ENCODE measurements at places on chromosomes 1 and 21.

DNA sequence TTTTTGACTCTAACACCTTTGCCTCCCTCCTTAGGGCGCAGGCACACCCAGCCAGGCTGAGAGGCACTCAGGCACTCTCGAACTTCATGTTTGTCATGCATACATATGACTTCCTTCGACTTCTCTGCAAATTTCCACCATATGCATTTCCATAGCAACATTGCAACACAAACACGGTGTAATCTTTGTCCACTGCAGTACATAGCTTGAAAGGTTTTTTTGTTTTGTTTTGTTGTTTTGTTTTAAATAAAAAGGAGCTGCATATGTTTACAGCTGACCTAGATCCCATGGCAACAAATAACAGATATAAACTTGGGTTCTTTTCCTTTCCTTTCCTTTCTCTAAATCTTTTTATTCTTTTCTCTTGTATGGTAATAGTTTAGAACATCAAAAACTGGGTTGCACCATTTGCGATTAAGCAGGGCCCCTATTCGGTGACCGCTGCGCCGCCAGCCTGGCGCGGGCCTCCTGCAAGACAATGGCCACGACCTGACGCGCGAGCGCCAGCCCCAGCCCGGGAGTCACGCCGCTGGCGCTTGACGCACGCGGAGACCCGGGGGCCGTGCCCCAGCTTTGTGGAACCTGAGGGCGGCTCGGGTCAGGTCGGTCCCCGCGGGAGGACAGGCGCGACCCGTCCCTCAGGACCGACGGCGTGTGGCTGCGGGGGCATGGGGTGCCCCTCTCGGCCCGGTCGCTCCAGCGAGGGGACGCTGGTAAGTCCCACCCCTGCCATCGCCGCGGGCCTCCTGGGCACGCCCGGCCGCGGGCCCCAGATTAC, 35.2 kb downstream of the CCN1 start:
- DNase-seq: no peak

DNA sequence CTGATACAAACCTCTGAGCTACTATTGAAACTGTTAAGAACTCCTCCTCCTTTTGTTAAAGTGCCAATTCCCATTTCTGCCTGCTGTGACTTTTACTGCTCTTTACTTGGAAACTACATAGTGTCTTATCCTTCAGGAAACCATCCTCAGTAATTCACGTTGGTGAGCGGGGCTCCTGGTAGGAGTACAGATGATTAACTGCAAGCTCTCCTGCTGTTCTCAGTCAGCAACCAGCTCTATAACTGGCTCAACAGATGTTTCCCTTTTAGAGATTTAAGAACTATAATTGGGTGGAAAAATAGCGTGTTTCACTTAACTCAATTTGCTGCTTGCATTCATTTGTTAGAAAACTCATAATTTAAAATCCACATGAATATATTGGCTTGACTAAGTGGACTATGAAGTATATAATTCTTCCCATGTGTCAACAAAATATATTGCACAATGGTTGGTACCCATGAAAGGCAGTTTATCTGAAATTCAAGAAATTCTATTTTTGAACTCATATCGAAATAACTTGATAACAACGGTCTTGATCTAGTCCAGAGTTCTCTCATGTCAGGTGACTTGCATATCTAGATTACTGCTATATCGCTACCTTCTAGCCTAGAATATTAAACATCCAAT, 574.0 kb downstream of the KCNT2 start:
- no peak for DNase-seq

DNA sequence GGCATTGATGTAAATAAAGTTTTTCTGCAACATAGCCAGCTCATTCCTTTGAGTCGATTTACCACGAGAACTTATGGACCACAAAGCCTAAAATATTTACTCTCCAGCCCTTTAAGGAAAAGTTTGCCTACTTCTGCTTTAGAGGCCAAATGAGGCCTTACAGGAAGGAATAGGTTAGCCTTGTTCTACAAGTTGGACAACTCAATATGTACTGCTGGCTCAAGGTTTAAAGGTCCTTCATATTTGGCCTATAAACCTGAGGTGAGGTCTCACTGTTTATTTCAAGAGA, 144.5 kb upstream of the DNAH14 start:
- DNase-seq: no peak

DNA sequence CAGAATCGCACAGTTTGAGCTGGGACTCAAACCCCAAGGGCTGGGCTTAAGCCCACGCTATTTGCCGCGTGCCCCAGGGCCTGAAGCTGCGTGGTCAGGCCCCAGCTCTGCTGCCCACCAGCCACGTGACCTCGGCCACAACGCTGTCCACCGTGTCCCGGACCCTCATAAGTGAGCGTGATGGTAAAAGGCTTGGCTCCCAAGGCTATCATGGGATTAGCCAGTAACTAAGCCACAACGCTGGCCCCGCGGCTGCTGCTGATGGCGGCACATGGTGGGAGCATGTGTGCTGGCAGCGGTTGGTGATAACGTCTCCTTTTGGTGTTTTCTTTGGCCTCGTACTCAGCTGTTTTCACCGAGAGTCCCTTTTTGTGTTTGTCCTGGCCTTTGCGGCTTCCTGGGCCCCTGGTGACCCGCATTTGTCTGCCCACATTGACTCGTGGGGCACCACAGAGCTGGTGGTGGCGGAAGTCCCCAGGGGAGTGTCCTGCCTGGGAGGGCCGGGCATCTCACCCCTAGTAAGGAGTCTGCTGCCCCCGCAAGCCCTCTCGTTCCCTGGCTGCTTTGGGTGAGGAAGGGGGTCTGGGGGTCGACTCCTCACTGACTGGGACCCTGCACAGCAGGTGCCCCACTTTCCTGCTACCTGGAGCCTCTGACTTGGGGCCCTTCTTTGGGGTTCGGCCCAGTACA, 29.3 kb downstream of the PRKCZ start:
- DNase-seq: no peak

DNA sequence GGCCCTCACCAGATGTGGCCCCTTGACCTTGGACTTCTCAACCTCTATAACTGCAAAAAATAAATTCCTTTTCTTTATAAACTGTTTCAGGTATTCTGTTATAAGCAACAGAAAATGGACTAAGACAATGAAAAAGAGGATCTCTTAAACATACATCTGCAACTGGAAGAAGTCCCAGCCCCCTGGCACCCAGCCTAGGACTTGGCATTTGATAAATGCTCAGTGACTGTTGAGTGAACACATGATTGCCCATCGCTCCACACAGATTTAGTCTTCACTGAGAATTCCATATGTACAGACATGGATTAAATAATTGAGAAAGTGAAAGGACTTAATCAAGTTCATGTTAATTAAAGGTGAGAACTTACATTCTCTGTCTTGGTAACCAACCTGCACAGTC, 344.9 kb upstream of the RUNX1 start:
- DNase-seq: no peak

GRCh38 chr1:114310695-114311271, 157.1 kb upstream of the SYT6 start:
- DNase-seq: no peak

DNA sequence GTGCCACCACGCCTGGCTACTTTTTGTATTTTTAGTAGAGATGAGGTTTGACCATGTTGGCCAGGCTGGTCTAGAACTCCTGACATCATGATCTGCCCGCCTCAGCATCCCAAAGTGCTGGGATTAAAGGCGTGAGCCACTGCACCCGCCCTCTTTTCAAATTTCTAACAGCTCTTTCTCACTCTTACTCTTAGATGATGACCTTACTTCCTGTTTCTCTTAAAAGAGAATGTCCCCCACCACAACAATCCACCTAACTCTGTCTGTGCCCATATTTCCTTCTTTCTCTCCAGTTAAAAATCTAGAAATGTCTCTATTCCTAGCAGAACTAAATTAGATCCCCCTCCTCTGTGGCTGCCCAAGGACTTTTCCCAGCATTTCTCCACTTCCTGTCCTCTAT, 46.6 kb upstream of the RGS2 start:
- no peak for DNase-seq

GRCh38 chr1:246597971-246598370, 31.7 kb downstream of the CNST start:
- DNase-seq: no peak

DNA sequence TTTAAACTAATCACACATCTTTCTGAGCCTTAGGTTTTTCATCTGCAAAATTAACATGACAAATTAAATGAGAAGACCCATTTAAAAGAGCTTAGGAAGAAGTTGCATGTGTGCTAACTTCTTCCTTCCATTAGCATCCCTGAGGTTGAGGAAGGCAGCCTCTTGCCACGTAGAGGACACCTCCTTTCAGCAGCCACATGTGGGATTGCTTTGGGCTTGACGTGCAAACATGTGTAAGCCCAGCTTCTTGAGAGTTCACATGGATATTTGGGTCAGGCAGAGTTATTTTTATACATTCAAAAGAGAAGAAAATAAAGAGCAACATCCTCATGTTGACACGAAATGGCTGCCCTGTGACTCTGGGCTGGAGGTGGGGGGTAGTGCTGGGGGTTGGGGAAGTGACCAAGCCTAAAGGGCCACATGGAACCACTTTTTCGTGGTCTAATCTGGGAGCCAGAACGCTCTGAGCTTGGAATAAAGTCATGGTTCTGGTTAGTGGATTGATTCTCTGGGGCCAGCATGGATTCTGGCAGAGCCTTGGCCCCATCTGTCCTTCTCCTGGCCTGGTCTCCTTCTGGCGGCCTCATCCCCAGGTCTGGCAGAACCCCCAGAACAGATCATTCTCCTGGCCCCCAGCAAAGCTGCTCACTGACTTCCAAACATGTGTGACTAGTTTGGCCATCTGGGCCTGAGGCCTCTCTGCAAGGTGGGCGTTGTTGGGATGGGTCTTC, 137.1 kb upstream of the USP24 start:
- no peak for DNase-seq

- DNase-seq: no peak
Measured at GRCh38 chr21:25953659-25954058, 216.9 kb downstream of the APP start.

- DNase-seq: no peak
Measured at GRCh38 chr1:47513393-47513792, 75.5 kb downstream of the FOXD2 start.

Data from activated CD8-positive, alpha-beta memory T cell treated with anti-CD3 and anti-CD28 coated beads for 1 hour (primary cell).